Activated CD4-positive, alpha-beta memory T cell treated with anti-CD3 and anti-CD28 coated beads, Interleukin-2, amount 10 ng/mL, durations not matched to agents 7 days and 5 days (primary cell): ENCODE measurements at places on chromosomes 3 and 15. TPM values are rescaled to one million over a fixed set of nuclear protein-coding genes. Genes with fewer than 3 reads are reported as not detected.

DNA sequence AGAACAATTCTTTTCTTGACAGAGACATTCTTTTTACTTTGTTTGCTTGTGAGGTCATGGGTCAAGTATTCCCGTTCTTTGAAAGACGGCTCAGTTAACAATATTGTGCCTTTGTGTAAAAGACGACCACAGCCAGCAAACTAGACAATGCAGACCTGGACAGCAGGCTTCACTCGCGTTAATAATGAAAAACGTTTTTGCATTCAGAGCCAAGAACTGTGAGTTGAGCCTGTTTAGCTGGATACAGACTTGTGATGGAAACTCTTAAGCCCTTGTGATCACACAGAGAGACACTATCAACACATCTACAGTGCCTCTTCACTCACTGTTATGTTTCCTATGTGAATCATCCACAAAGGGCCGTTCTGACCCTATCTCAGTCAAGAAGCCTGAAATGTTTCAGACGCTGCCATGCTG is 37.3 kb upstream of the CMTM7 start:
- DNase-seq, result no peak

GRCh38 chr3:81666502-81667121 is 94.8 kb downstream of the GBE1 start:
- no peak for DNase-seq

The ZPLD1 gene
- total RNA-seq, result not detected

The ALG1L2 gene
- total RNA-seq, result not detected
